ENCODE measurements at places on chromosomes 3 and 15.

- no peak for DNase-seq
Observed at GRCh38 chr3:114864970-114865369, 282.1 kb downstream of the ZBTB20 start.

DNA sequence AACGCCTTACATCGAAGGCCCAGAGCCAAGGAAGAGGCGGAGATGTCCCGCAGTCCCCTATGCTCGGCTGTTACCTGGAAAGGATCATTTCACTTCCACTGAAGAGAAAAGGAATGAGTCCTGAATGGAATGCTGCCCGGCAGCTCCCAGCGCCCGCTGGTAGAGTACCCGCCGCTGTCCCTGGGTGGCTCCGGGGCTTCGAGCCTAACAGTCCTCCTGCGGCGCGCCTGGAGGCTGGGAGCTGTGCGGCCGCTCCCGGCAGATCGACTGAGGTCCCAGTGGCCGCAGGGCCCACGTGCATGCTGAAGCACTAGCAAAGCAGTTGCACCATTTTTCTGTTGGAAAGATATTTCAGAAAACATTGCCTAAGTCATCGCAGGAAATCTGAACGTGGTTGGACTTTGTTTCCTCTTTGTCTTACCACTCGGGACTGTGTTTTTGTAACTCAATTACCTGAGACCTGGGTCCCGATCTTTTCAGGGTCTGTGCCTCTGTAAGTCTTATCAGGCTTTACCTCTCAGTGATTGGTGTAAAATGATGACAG lies 984 bp downstream of the RNU6-1 start:
- DNase-seq, result no peak

- no peak for DNase-seq
Observed at GRCh38 chr3:171086914-171087313, 60.4 kb upstream of the SLC2A2 start.

DNA sequence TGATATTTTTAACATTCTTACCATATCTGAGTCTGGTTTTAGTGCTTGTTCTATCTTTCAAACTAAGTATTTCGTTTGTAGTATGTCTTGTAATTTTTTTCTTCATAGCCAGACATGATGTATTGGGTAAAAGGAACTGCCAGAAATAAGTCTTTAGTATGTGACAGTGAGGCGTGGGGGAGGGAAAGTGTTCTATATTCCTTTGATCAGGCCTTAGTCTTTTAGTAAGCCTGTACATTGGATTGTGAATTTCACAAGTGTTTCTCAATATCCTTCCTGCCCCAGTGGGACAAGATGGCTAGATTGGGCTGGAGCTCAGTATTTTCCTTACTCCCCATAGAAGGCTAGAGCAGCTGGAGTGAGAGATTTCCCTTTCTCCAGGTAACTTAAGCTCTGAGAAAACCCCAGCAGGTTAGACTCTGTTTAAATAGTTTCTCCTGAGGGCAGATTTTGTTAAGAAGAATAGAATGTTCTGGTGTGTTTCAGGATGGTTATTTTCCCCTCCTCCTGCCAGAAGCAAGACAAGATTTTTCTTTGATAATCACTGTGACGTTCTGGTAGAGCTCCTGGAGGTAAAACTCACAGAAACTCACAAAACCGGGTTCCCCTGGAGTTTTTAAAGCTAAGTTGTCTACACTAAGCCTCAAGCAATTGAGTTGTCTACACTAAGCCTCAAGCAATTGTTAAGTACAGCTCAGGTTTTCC lies 140.7 kb upstream of the ARPP21 start:
- DNase-seq, result no peak

DNA sequence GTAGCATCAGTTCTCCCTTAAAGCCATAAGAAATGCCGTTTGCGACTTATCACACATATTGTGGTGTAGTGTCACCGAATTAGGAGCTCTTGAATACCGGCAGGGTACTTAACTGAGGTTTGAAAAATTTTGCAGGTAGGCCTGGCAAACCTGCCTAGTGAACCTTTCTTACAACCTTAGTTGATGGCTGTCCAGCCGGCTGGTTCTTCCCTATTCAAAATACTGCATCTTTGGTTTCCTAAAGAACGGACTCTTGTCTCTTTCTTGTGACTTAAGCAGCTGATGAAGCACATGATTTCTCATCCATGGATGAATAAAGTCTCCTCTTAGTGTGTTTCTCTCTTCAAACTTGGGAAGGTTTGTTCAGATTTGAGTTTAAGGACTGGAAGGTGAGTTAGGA lies 1.5 kb downstream of the RAB7A start:
- no peak for DNase-seq

GRCh38 chr3:126872701-126873342 lies 110.1 kb upstream of the PLXNA1 start:
- DNase-seq, result no peak

DNA sequence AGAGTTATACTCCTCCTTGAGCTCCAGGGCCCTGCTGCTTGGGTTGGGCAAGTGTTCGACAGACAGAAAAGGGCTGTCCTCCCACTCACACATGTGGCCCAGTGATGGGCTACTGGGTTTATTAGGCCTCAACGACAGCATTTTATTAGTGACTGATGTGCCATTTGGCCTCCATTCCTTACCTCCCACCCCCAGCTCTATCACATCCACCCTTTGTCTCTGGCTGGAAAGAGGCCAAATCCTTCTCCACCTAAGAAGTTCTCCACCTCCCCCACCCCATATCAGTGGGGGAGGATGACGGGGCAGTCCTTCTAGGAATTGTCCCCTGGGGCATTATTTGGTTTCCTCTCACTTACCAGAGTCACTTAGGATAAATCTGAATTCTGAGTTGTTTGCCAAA lies 57.1 kb upstream of the WNT5A start:
- no peak for DNase-seq

GRCh38 chr3:114553949-114554593 lies 260.2 kb downstream of the TIGIT start:
- no peak for DNase-seq

- no peak for DNase-seq
Observed at GRCh38 chr15:100801256-100801900, 78.3 kb upstream of the ALDH1A3 start.

- peak; percentile 75 for DNase-seq
Observed at GRCh38 chr15:64883997-64884511, 27.6 kb upstream of the ANKDD1A start.

GRCh38 chr15:92839696-92840095 lies 60.4 kb upstream of the CHD2 start:
- no peak for DNase-seq

GRCh38 chr3:128053614-128054013 lies 1.4 kb downstream of the SEC61A1 start:
- no peak for DNase-seq

GRCh38 chr3:182686033-182686886 lies 107.0 kb upstream of the ATP11B start:
- DNase-seq, result no peak

- no peak for DNase-seq
Observed at GRCh38 chr3:69259125-69259524, 126.8 kb downstream of the FRMD4B start.

DNA sequence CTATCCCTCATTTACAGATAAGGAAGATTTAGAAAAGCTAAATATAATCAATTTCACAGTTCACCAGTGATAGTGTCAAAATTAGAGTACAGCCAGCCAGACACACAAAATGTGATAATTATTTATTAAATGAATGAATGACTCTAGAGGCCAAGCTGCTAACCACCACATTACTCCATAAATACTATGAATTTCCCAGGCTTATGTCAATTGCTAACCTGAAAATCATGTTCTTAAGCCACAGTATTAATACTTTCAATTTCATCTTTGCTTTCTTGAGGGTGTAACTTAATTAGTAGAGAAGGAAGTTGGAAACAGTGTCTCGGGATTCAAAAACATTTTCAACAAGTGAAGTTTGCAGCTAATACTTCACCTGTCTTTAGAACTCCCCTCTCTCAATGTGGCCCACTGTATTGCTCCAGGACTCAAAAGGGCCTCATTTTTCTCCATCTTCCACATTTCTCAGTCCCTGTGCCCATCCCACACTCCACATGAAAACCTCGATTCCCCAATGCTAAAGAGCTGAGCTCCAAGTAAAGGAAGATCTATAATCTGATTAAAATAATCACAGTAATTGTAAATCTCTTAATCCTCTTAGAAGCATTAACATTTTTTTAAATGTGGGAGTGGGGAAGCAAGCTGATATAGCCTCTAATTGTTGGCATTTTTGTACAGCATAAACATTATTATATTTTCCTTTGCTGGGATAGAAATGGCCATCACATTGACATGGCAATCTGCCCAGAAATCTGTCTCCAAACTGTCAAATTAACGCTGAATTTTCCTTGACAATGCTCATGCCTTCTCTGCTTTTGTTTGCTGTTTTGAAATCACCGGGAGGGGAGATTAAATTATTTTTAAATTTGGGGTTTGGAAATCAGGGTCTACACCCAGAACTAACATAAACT lies 765.1 kb downstream of the ROBO1 start:
- DNase-seq, result no peak

DNA sequence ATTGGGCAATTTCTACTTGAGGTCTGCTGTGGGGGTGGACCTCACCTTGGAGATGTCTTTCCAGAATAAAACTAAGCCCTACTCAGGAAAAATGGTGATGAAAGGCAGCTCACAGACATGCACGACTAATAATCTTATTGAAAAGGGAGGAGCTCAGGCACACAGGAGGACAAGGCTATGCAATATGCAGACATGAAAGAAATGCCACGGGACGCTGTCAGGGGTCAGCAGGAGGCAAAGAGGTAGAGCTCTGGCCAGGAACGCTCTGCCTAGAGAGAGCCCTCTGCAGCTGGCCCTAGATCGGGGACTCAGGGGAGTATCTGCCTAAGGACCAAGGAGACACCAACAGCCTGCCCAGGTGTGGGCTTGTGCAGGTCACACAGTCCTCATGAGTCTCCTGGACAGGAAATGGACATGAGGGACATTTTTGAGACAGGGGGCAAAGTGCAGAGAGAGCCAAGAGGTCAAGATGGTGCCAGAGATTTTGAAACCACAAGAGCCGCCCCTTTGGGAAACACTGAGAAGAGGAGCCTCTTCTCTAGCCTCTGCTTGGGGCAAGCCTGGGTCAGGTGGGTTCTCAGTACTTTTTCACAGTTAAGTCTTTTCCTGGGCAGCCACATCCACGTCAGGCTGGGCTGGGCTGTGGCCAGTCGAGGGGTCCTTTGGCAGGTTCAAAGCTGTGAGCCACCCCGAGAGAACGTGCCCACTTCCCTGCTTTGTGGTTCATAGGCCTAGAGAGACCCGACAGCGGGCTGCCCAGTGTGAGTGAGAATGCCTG lies 23.2 kb downstream of the EAF1 start:
- DNase-seq, result no peak

DNA sequence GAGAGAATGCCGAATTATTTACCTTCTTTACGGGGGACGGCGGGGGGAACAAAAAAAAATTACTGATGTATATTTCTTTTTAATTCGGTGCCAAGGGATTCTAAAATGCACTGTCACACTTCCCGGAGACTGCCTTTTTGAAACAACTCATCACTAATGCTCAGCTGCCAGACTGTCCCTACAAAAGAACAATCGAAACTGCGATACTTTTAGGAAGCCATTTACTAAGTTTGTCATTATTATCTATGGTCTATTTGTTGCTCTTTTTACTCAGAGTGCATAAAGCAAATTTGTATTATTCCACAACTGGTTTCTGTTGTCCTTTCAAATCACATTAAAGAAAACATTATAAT lies 60.8 kb downstream of the TM4SF4 start:
- no peak for DNase-seq

DNA sequence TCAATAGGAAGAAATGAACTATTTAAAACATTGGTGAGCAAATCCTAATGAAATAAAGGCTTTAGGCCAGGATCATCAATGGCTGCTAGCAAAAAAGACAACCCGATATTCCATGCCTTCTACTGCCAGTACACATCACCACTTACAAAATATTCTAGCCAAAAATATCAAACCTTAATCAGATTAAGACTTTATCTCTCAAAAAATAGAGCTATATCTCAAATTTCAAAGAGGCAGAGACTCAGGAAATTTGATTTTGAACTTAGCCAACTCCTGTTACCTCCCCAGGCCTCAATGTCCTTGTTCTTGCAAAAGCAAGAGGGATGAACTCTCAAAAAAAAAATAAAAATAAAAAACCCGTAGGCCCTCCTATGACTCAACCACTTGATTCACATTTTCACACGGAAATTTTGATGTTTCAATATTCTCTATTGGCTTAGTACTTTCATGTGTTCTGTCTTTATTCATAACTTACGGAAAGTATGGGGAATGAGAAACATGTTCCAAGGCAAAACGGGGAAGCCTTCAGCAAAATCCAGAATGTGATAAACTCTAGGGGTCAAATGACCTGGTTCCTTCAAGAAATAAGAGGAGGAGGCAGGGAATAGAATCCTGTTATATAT lies 273.3 kb upstream of the ZPLD1 start:
- no peak for DNase-seq

GRCh38 chr3:52721002-52721729 lies 15.3 kb downstream of the SPCS1 start:
- peak; percentile 15 for DNase-seq

GRCh38 chr15:92724144-92724543 lies 68.6 kb upstream of the FAM174B start:
- no peak for DNase-seq

- DNase-seq, result no peak
Observed at GRCh38 chr3:179376474-179376873, 29.0 kb downstream of the MFN1 start.

DNA sequence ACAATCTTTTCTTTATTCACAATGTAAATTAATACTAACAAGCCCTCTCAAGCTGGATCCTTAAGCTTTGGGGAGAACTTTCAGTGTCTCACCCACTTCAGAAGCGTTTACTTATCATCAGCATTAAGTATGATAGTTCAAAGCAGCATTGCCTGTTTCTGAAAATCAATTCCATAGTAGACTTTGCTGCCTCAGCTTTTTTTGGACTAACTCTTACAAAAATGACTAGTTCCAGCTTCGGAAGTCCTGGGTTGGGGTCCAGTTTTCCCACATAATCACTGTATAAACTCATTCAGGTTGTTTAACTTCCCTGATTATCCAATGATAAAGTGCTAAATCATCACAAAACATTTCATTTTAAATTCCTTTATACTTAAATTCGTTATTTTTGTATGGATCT lies 114.4 kb downstream of the NR2F2 start:
- DNase-seq, result no peak

- peak; percentile 17 for DNase-seq
Observed at GRCh38 chr15:20341901-20342600, 199.5 kb downstream of the GOLGA6L6 start.

GRCh38 chr3:115113367-115113766 lies 33.7 kb downstream of the ZBTB20 start:
- DNase-seq, result no peak

DNA sequence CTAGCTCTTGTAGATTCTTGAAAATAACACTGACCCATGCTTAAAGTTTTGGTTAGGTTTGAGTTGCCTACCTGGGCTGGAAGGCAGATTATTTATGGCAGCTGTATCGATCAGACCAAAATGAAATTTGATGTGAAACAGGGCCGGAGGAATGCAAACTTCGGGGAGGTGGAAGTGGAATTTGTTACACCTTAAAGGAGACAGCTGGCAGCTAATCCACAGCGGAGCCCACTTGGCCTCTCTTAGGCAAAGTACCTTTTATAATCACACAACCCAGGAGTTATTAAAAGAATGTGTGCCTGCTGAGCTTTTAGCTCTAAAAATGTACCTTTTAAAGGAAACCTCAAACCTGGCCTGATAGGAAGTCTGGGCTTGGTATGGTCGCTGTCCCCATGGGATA lies 250.9 kb upstream of the TPM1 start:
- DNase-seq, result no peak
